ENCODE measurements at places on chromosomes 6 and 20.

DNA sequence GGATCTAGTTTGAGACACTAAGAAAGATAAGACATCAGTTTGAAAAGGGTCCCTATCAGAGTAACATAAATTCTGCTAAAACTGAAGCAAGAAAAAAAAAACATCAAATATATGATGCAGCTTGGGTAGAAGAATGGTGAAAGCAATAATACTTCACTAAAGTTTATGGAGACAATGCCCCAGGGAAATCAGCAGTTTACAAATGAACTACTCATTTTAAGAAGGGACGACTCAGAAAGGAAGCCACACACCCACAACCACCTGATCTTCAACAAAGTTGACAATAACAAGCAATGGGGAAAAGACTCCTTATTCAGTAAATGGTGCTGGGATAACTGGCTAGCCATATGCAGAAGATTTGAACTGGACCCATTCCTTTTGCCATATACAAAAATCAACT lies 143.5 kb downstream of the TPBG start:
- no peak for DNase-seq

DNA sequence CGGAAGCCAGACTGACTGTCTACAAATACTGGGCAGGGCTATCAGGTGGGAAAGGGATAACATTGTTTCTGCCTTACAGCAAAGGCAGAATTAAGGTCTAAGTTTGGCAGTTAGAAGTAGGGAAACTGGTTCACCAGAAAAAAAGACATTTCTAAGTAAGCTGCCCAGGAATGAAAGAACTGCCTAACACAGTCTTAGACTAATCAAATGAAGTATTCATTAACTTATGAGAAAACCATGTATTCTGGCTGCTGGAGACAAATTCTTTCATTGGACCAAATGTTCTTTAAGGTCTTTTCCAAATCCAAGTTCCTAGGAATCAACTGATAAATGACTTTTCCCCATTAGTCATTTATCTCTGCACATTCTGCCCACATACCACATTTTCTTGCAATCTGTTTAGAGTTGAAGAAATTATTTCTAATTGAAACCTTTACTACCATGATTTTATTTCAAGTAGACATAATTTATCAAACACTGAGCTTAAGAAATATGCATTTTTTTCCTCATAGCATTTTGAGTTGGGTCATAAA lies 120.3 kb upstream of the OGFRL1 start:
- no peak for DNase-seq

- no peak for DNase-seq
Observed at GRCh38 chr20:23251779-23252178, 98.8 kb upstream of the NXT1 start.

- DNase-seq, result no peak
Observed at GRCh38 chr6:170278743-170279094, 12.2 kb downstream of the DLL1 start.

DNA sequence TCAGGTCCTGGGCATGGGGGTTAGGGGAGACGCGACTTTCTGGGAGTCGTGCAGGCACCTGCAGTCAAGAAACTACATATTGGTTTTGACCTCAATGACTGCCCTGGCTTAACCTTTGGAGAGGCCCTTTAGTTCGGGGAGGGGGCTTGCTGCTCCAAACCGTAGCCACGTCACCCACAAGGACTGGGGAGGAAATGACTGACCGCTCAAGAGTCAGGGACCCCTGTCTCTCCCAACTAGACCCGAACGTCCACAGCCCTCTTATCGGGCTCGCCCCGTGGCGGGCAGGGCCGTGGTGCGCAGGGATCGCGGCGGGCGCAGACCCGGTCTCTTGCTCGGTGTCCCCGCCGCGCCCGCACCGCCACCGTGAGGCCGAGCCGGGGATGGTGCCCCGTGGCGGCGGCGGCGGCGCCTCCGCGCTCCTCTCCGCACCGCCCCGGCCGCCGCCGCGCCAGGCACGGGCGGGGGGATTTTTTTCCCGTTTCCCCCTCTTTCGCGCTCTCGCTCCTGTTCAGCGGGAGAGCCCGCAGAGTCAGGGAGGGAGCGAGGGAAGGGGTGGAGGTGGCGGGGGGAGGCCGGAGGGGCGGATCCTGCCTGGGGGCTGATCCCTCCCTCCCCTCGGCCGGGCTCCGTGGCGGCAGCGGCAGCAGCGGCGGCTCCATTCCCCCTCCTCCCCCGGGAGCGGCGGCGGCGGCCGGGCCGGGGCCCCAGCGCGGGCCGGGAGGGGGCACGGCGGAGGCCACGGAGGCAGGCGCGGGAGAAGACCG lies at the start of gene BRPF3:
BRPF3 (plus strand) TSS at position 632 of the 767 bp plus-strand sequence. CDS start 3,579 bp downstream, outside the sequence.
- DNase-seq, result peak; percentile 94

- DNase-seq, result no peak
Observed at GRCh38 chr6:26439151-26440125, 866 bp upstream of the BTN3A3 start.

- DNase-seq, result no peak
Observed at GRCh38 chr6:134035823-134036296, 16.6 kb downstream of the SLC2A12 start.

GRCh38 chr20:10306440-10307358 lies 88.1 kb downstream of the SNAP25 start:
- no peak for DNase-seq

DNA sequence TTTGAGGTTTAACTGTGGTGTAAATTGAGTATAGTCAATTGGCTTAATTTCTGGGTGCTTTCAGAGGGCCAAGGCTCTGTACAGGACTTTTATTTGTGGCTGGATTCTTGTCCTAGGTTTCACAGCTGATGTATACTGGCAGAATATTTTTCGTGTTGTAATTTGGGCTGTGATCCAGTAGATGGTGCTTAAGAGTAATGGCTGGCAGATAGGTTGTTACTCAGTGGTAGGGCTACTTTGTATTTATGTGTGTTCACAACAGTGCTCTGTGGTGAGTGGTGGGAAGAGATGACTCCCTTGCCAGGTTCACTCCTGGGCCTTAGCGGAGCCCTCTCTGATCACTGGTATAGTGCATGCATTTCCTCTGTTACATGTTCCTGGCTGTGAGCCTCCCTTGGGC lies 34.5 kb upstream of the FERMT1 start:
- no peak for DNase-seq

DNA sequence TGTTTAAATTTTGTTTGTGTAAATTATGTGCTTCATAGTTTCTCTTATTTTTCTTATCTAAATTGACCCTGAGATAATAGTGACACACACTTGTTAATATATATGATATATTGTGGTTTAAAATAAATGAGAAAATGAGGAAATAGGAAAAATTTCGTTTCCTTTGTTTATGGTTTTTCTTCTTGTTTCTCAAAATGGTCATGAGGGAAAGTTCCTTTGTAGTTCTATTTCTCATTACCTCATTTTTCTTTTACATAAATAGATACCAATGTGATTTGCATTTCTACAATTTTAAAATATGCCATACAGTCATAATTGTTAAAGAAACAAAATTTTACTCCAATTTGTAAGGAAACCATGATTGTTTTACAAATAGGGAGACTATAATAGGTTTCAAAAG lies 9.2 kb downstream of the OR2A4 start:
- no peak for DNase-seq

- DNase-seq, result no peak
Observed at GRCh38 chr6:149154261-149154821, 163.2 kb upstream of the TAB2 start.

GRCh38 chr6:64054861-64055260 lies 419.3 kb downstream of the PHF3 start:
- no peak for DNase-seq

- peak; percentile 42 for DNase-seq
Observed at GRCh38 chr6:31058128-31058894, 48.0 kb downstream of the MUC22 start.

- no peak for DNase-seq
Observed at GRCh38 chr6:35197196-35197595, 16.6 kb upstream of the SCUBE3 start.

GRCh38 chr6:98946879-98947410 lies 801 bp downstream of the FBXL4 start:
- peak; percentile 31 for DNase-seq

GRCh38 chr6:21804941-21805610 lies 211.5 kb downstream of the SOX4 start:
- DNase-seq, result no peak

GRCh38 chr6:56770011-56770520 lies 127.4 kb upstream of the DST start:
- DNase-seq, result peak; percentile 9

DNA sequence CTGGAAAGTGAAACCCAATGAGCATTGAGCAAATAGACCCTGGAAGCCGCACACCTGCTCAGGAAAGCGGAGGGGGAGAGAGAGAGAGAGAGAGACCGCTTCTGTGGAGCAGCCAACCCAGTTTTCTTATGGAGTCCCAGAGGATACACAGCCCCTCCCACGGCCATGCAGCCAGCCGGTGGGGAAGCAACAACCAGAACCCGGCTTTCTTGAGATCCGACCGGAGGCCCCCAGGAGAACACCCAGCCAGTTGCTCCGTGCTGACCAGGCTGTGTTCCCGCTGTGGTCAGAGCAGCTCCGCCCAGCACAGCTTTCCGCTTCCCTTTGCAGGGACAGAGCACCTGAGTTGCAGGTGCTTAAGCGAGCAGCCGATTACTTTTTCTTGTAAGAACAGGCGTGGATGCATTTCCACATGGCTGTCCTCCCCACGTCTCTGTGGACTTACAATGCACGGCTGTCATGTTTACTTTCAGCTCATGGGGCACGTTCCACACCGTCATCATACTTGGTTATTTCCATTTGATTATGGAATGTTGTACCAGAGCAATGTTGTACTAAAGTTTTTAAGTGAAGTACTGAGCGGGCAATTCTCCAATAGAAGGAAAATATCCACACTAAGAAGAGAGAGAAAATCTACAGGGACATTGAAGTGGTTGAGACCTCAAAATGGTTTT lies 381.9 kb downstream of the THBS2 start:
- no peak for DNase-seq

DNA sequence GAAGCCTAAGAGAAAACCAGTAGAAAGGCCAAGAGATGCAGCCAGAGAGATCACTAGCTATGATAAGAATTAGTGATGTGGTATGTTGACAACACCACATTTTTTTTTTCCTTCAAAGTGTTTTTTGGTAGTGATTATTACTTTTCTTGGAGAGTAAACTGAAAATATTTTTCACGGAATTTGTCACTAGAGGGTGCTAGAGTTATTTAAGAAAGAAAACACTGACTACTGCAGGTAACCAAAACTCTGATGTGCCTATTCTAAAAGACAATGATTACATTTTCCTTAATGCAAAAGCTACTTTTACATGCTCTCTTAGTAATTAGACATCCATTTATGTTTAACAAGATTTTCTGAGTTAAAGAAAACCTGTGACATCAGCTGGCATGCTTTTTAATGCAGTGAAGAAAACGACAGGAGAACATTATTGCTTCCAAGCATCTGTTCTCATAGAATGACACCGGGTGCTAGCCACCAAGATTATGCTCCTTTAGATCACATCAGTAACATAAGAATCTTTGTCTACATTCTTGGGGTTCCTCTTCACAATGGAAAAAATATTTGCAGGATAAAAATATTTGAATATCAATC lies 28.8 kb downstream of the RWDD2A start:
- peak; percentile 28 for DNase-seq

- no peak for DNase-seq
Observed at GRCh38 chr20:62780696-62781095, 15.6 kb upstream of the MRGBP start.

GRCh38 chr6:160963651-160964050 lies 27.9 kb upstream of the MAP3K4 start:
- no peak for DNase-seq

DNA sequence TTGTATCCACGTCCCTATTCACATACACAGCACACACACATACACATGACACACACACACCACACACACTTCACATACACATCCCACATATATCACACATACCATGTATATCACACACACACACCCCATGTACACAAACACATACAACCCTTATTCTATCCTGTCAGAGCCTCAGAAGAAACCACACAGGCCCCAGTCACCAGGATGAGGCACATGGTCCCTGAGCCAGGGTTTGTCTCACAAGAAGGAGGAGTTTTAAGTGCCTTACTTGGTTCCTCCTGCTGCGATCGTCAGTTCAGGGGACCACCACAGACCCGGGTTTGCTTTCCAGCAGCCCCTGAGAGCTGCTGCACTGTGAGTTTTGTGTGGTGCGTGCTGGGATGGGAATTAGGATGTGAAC lies 23.6 kb downstream of the BFSP1 start:
- no peak for DNase-seq

- no peak for DNase-seq
Observed at GRCh38 chr20:12386821-12387220, 469.1 kb downstream of the BTBD3 start.

DNA sequence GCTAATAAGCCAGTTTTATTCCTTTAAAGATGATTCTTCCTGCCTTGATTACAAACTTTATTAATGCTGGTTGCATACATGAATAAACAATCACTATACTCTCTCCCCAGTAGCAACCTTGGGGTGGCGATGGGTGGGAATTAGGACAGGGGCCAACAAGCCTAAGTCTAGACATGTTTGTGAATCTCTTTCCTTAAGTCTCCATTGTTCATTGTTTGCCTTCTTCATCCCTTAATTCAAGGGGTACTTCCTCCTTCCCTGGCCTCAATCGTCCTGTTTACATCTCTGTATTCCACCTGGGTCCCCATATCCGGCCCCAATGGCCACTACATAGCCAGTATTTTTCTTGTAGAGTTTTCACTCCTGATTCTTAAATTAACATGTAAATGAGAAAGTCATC lies 66.0 kb downstream of the ARHGAP18 start:
- no peak for DNase-seq

GRCh38 chr20:2152317-2152716 lies 50.7 kb downstream of the STK35 start:
- DNase-seq, result peak; percentile 39

DNA sequence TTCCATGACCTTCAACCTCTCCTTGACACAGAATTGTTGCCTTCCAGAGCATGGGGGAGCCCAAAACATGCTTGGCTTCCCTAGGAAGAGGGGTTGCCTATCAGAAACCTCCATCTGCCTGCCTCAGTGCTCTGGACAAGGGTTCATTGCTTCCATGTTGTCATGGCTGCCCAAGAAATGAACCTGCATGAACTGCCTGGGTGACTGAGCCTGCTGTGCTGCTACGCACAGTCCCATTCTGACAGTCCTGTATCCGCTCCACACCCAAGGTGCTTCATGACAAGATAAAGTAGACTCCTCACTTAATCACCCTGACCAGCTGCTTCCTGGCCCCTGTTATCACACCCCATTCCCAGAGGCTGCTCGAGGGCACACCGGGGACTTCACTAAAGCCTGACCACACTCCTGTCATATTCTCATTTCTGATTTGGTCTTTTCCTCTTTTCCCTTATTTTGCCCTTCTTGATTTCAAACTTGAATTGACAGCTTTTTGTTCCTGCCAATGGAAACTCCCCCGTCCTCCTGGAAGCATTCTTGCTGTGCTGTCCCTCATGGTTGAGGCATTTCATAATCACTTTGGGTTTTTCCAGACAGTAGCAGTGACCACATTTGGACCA lies 31.9 kb downstream of the GMPR start:
- no peak for DNase-seq
